Neuronal stem cell (in vitro differentiated cells): ENCODE measurements at places on chromosomes 13 and 19.

- H3K27me3 ChIP-seq: no peaks in the 10 kb centered on the region
- H3K36me3 ChIP-seq: no peaks in the 10 kb centered on the region
- no peak for DNase-seq
- H3K4me3 ChIP-seq: no peak overlapping the region
- peaks cover 15% of the 10 kb centered on the region for H3K4me1 ChIP-seq
These were observed 45.8 kb downstream of the SLC7A9 start for GRCh38 chr19:32823747-32824102.

DNA sequence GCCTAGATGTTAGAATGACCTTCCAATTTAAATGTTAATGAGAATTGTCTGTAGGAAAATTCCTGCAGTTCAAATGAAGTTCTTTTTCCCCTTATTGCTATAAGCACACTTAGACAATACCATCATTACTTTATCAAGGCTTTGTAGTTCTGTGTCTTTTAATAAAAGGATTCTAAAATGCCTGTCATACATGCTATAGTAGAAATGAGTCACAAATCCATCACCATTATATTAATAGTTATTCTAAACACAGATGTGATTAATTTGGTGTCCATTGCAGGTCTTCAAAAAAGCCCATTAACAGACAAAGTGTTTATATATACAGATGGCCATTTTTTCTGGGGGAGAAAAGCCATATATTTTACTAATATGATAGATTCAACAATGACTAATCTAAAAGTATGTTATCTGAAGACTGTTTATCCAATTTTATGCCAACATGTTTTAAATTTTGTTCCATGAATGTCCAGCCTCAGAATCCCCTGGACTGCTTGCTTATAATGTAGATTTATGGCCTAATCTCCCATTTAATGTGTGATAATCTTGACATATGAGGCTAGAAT lies 1678.3 kb upstream of the PCDH20 start:
- no peak overlapping the region for H3K27ac ChIP-seq
- no peak for DNase-seq
- H3K36me3 ChIP-seq: no peaks in the 10 kb centered on the region
- no peak overlapping the region for H3K4me3 ChIP-seq

- no peaks in the 10 kb centered on the region for H3K36me3 ChIP-seq
- no peak overlapping the region for H3K27ac ChIP-seq
- H3K27me3 ChIP-seq: no peaks in the 10 kb centered on the region
- H3K4me3 ChIP-seq: no peak overlapping the region
These were observed 78.6 kb downstream of the SPACA7 start for GRCh38 chr13:112454648-112455334.

DNA sequence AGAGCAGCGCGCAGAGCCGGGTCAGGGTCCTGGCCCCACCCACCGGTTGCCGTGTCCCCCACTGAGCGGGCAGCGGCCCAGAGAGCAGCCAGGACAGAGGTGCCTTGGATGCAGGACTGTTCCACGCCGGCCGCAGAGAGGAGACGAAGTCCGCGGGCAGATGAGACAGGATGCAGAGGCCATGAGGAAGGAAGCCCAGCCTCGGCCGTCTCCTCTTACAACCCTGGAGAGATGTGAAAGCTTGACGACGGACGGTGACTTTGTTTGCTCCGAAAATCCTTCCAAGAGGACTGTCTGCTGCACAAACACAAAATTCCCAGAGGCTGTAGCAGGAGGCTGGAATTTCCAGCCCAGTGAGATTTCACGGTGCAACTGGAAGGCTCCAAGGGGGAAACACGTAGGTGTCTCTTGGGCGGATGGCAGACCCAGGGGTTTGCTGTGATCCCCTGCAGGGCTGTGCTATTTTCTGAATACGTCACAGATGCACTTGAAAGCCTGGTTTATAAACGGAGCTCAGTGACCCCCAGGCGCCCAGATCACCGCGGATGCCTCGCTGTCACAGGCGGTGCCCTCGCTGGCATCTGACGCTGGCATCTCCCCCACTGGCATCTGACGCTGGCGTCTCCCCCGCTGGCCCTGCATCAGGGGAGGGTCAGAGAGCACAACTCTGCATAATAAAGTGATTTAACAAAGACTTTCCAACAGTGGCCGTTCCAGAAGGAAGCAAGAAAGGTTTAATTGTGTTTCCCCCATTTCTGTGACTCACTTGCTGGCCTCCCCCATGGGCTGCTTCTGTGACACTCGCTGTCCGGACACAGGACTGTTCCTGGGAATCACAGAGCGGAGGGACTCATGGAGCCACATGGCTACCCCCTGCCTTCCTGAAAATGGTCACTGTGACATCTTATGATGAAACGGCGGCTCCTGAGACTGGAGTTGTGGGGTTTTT lies 62.0 kb upstream of the C13orf46 start:
- no peak overlapping the region for H3K27ac ChIP-seq
- H3K27me3 ChIP-seq: no peaks in the 10 kb centered on the region
- no peak for DNase-seq
- H3K4me1 ChIP-seq: peaks cover 34% of the 10 kb centered on the region
- peaks cover 16% of the 10 kb centered on the region for H3K36me3 ChIP-seq
- no peak overlapping the region for H3K4me3 ChIP-seq

DNA sequence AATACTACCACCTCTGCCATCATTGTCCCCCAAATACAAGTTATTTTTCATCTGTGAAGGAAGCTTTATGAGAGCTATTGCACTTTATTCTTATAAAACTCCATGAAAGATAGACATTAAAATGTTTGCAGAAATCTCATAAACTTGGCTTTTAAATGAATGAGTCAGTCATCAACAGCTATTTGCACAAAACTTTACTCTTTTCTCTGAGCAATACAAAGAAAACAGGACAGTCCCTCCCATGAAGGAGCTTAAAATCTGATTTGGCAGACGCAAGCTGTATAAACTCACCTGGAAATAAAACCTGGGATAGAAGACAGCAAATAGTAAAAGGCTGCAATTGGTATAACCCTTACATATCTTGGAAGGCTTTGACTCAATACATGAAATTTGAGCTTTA lies 16.6 kb upstream of the RCBTB1 start:
- H3K27me3 ChIP-seq: no peaks in the 10 kb centered on the region
- no peak for DNase-seq
- no peaks in the 10 kb centered on the region for H3K36me3 ChIP-seq
- H3K27ac ChIP-seq: no peak overlapping the region

GRCh38 chr13:93857126-93857525 lies 622.4 kb downstream of the DCT start:
- no peaks in the 10 kb centered on the region for H3K27me3 ChIP-seq
- DNase-seq: no peak
- H3K4me3 ChIP-seq: no peak overlapping the region

DNA sequence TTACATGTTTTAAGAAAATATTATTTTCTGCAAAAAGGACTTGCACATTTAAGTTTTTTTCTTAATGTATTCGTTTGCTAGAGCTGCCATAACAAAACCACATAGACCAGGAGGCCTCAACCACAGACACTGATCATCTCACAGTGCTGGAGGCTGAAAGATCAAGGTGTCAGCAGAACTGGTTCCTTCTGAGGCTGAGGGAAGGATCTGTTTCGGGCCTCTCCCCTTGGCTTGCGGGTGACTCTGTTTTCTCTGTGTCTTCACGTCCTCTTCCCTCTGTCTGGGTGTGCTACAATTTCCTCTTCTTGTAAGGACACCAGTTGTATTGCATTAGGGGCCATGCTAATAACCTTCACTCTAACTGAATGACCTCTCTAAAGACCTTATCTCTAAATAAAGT lies 364.2 kb downstream of the IRS2 start:
- H3K4me1 ChIP-seq: no peaks in the 10 kb centered on the region
